Stimulated activated CD4-positive, alpha-beta T cell treated with anti-CD3 and anti-CD28 coated beads, Interleukin-12 subunit alpha, Interleukin-12 subunit beta, amount 100 ng/mL, for 24 hours (primary cell): ENCODE measurements at places on chromosomes 7 and 10.

- DNase-seq, result no peak
These were observed 28.9 kb downstream of the ADD3 start for GRCh38 chr10:110036640-110037039.

- no peak for DNase-seq
These were observed 25.0 kb downstream of the GPER1 start for GRCh38 chr7:1112625-1113547.

DNA sequence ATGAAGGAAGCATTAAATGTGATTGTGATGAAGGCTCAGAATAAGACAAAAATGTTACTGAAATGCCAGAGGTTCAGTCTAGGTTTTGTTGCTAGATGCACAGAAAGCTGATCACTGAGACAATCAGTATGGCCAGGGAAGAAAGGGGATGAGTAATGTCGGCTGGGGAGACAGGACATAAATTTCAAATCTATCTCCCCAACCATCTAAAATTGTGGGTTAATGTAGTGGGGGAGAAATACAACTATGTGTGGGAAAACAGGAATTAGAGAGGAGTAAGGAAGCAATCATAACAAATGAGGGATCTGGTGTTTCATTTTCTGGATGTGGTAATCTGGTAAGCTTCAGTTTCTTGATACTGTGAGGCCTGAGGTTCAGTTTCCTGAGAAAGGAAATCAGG is 1111.0 kb downstream of the XPNPEP1 start:
- DNase-seq, result no peak

- no peak for DNase-seq
These were observed 37.3 kb downstream of the VIPR2 start for GRCh38 chr7:159107161-159107892.

- DNase-seq, result no peak
These were observed 336.7 kb downstream of the C7orf25 start for GRCh38 chr7:42575171-42575570.

DNA sequence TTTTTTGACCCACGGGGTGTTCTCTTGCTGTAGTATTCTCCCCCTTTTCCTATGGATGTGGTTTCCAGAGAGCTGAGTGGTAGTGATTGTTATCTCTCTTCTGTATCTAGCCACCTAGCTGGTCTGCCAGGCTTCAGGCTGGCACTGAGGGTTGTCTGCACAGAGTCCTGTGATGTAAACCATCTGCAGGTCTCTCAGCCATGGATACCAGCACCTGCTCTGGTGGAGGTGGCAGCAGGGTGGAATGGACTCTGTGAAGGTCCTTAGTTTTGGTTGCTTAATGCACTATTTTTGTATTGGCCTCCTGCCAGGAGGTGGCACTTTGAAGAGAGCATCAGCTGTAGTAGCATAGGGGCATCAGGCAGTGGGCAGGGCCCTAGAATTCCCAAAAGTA is 851 bp downstream of the HYAL4 start:
- DNase-seq, result no peak
